ENCODE measurements at places on chromosomes 4 and X.

GRCh38 chr4:16588149-16588548, 310.3 kb downstream of the LDB2 start:
- no peak for DNase-seq

DNA sequence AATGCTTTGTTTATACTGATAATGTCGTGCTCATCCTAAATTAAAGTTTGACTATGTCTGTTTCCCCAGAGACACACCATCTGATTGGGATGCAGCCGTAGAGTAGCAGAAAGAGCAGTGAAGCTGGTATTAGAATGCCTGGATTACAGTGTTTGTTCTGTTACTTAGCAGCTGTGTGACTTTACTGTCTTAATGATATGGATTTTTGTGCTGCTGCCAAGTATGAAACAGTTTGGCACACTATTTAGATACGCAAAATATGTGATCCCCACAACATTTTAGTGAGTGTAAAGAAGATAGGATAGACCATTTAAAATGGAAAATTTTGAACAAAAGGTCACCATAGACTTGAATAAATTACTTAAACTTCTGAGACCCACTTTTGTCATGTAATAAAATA, 1.2 kb upstream of the CHIC1 start:
- DNase-seq, result no peak

- DNase-seq, result no peak
Observed at GRCh38 chrX:8721536-8721935, 10.4 kb downstream of the ANOS1 start.

- no peak for DNase-seq
Observed at GRCh38 chr4:30847167-30847566, 127.0 kb downstream of the PCDH7 start.

- no peak for DNase-seq
Observed at GRCh38 chr4:53656421-53656981, 65.2 kb upstream of the LNX1 start.

GRCh38 chr4:52103319-52103718, 52.2 kb downstream of the SPATA18 start:
- peak; percentile 5 for DNase-seq

DNA sequence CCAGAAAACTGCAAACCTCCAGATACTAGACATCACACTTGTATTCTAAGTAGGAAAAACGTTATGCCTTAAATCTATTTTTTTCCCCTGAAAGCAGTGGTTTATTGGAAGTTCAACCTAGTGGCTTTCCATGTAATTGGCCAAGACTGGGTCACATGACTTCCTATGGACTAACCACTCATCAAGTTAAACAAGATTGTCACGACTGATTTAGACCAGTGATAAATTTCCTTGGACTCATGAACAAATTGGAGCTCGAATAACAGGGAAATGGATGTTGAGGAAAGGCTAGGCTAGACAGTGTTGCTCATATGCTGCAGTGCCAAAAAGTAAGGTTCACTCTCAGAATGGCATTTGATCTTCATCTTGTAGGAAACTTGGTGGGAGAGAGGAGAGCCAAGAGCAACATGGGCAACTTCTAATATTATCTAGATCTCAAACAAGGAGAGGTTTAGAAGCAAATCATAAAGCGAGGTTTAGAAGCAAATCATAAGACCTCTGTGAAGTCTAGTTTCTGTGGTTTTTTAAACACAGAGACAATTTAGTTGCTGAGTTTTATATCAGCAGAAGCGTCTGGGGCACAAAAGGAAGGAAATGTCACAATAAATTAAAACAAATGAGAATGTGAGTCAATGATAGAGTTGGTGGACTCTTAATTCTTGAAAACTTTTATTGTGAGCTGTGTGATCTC, 165.6 kb upstream of the BOD1L1 start:
- DNase-seq, result no peak

DNA sequence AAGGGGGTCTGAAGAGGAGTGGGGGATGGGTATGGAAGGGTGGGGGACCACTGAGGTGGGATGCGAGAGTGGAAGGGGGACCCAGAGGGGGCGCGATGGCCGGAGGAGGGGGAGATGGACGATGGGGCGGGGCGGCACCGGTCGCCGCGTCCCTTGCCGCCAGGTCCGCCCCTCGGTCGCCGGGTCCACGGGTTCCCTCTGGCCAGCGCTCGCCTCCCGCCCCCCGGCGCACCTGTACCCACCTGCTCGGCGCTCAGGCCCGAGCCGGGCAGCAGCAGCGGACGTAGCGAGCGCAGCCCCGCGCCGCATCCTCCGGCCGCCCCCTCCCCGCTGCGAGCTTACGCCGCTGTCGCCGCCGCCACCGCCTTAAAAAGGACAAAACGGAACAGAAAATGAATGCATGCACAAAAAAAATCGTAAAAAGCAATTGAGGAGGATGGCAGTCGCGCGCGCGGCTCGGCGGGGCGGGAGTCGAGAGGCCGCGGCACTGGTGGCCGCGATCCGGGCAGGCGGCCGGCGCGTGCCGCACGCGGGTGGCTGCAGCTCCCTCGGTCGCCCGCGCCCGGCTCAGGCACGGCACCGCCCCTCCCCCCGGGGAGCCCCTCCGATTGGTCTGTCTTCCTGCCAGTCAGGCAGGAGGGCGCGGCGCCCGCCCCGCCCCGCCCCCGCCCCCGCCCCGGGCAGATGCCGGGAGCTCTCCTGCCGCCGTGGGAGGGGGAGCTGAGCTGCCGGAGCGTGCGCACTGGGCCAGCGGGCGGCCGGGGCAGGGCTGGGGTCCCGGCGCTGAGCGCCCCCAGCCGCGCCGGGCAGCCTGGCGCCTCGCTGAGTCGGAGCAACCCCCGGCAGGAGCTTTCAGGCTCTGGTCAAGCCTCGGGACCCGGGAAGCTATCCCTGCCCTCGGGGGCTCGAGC, at the start of gene JAKMIP1:
Gene JAKMIP1 (minus strand): TSS at position 539 of the 911 bp plus-strand sequence. CDS start 87,699 bp downstream, outside the sequence.
- DNase-seq, result peak; percentile 35

DNA sequence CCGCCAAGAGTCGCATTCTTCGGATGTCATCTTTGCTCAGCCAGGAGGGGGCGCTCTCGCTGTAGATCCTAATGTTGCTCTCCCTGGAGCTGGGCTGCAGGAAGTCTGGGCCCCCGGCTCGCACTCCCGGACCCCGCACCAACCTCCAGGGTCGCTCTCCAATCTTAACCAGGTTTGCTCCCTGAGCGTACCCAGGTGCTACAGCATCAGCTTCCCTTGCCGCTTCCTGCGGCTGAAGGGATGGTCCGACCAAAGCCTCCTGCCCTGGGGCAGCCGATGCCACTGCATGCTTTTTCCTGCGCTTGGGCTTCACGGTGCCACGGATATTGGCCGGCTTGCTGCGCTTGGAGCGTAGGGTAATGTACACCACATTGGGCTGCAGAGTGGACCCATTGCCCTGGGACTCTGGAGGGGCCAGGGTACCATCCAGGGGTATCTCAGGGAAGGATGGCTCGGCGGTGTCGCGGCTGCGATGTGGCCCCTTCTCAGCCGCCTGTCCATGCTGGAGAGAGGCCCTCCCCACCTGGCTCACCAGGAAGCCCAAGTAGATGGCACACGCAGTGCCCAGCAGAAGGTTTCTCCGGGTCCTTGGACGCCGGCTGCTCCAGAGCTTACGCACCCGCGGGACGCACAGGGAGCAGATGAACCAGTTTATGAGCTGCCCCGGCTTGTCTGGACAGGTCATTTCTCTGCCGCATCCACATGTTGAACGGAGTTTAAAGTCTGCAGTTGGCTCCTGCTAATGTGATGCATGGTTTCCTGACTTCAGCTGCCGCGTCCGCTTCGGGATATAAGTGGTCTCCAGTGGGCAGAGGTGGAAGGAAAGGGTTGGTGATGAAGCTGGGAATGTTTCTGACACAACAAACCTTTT, 1.9 kb downstream of the GASK1B start:
- peak; percentile 81 for DNase-seq

DNA sequence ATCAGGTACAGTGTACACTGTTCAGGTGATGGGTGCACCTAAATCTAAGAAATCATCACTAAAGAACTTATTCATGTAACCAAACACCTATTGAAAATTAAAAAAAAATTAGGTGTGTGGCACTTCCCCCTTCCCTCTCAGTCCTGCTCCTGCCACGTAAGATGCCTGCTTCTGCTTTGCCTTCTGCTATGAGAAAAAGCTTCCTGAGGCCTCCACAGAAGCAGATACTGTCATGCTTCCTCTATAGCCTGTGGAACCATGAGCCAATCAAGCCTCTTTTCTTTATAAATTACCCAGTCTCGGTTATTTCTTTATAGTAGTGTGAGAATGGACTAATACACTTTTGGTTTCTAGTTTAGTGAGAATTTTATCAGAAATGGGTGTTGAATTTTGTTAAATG, 459.8 kb upstream of the DIPK2B start:
- no peak for DNase-seq

DNA sequence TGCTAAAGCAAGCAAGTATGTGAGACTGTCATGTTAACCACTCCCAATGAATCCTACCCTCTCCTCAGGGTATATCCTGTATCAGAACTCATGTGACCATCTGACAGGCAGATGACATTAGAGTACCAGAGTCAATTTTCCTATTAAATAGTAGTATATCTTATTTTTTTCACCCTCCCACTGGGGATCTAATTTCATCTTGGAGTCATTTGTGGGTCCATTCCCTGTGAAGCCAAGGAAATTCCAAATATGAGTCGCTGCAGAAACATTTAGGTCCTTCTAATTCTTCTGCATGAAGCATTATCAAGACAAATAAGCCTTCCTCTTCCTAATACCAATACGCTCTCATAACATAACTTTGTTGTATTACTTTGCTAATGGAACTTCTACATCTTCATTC, 52.2 kb upstream of the BLTP1 start:
- no peak for DNase-seq

DNA sequence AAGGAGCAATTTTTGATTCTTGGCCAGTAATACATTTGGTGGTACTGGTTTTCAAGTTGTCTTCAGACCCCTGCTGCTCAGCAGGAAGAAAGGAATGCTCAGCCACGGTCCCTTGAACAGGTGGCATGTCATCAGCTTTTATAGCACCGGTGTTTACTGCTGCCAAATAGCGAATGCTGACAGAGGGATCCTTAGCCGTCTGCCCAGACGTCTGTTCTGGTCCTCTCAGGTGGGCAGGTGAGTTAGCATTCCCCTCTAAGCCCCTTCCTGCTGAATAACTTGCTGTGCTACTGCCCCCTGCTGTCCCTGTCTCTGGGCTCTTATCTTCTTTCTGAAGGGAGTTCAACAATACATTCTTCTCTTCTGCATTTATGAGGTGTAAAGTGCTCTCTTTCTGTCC, 28.4 kb downstream of the BOD1L1 start:
- no peak for DNase-seq

GRCh38 chr4:15558561-15558960, 88.9 kb downstream of the CC2D2A start:
- DNase-seq, result no peak

- DNase-seq, result no peak
Observed at GRCh38 chr4:178632415-178632814, 1190.2 kb upstream of the AGA start.
